ENCODE measurements at places on chromosomes 13 and 19.

GRCh38 chr19:32817569-32818476 is 51.7 kb downstream of the SLC7A9 start:
- no peak for DNase-seq

GRCh38 chr13:24173795-24174194 is 13.3 kb downstream of the SPATA13 start:
- DNase-seq, result no peak

- no peak for DNase-seq
These were observed 324.0 kb downstream of the KCNRG start for GRCh38 chr13:50339271-50339670.

GRCh38 chr13:73138638-73139491 is 80.1 kb downstream of the KLF5 start:
- peak; percentile 19 for DNase-seq

GRCh38 chr13:33279414-33280278 is 5.9 kb downstream of the STARD13 start:
- no peak for DNase-seq

DNA sequence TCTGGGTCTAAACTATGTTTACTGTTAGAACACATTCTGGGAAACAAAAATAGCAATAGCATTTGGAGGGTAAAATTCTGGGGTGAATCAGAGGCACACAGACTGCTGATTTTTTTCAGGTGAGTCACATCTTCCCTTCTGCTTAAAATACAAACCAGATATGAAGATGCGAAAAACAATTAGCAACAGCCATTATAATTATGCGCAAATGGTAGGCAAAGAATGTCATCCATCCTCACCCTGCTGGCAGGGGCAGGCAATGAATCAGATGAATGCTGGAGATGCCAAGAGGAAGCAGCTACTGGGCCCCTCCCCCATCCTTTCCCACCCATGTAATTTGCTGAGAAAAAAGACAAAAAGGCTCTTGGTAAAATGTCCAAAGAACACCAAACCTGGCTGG is 282.9 kb downstream of the KLF5 start:
- DNase-seq, result no peak

DNA sequence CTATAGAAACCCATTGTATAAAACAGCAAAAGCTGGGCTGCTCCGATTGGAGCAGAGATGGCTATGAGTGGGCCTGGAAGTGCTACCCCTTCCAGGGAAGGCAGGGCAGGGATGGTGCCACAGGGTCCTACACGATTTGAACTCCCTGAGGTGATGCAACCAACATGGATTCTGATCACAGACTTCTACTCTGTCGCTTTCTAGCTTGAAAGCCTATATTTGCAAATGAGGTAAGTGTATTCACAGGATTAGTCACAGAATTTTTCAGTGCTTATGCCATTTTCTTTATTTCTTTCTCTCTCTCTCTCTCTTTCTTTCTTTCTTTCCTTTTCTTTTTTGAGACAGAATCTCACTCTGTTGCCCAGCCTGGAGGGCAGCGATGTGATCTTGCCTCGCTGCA is 179.0 kb downstream of the SPRY2 start:
- DNase-seq, result no peak

DNA sequence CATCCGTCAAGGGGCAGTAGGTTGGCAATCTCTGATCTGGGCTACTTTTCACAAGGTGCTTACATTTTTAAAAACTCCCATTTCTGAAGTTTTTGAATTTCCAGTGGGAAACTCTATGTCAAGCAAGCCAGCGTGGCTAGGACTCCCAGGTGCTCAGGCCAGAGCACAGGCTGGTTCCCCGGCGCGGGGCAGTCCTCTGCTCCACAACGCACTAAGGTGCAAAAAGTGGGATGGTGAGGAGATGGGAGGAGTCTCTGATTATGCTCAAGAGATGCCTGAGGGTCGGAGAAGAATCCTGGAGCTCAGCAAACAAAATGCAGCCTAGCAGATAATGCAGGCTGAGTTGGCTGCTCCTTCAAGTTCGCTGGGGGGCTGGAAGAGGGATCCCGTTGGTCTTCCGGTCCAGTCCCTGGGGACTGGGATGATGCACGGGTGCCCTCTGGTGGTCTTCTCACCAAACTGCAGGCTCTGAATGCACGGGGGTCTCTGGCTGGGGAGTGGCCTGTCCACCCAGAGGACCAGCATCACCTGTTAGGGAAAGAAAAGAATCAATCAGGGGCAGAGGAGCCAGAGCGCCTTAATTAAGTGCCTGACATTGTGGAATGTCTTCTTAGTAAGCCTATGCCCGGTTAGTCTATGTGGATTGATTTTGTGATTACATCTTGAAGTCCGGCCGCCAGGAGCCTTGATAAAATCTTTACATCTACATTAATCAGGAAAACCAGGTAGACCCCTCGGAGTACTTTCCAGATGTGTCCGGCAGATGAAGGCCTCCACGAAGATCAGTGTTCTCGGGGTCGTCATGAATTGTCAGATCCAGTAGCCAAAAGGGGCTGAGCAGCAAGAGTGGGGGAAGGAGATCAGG is 244.4 kb upstream of the MAB21L1 start:
- no peak for DNase-seq

GRCh38 chr19:29375429-29376119 is 150.2 kb upstream of the VSTM2B start:
- DNase-seq, result no peak

GRCh38 chr19:24000656-24001055 is 86.0 kb downstream of the ZNF726 start:
- no peak for DNase-seq

- peak; percentile 86 for DNase-seq
These were observed 3.8 kb downstream of the GARIN5B start for GRCh38 chr19:55358943-55359908.

GRCh38 chr13:112103961-112104880 is 37.3 kb downstream of the SOX1 start:
- no peak for DNase-seq

GRCh38 chr13:96984051-96984508 is 10.2 kb downstream of the OXGR1 start:
- DNase-seq, result peak; percentile 64

GRCh38 chr19:16018106-16018755 is 58.1 kb upstream of the TPM4 start:
- DNase-seq, result no peak

Data from NCI-H2029 (cell line).